DMS153 (cell line): ENCODE measurements at places on chromosomes 13 and 19.

- no peak for DNase-seq
These were observed 731 bp upstream of the AKAP8L start for GRCh38 chr19:15419413-15420025.

- no peak for DNase-seq
These were observed 8.5 kb upstream of the CEACAM7 start for GRCh38 chr19:41696402-41697197.

GRCh38 chr19:52778811-52779210 is 7.8 kb downstream of the ZNF600 start:
- no peak for DNase-seq

DNA sequence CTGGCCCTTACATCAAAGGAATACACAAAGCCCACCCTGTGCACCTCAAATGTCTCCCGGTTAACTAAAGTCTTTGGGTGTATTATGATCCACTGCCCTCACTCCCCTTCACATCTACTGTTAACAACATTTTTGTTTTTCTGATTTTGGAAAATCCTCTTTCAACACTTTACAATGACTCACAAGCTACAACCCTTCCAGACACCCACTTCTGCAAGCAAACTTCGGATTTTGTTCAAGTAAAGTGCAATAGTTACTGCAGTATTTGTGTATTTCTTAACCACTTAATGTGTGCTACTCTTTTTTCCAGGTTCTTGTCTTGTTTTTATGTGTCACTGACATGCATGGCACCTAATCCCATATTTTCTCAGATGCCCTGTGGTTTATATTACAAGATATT is 101.1 kb downstream of the EDNRB start:
- no peak for DNase-seq

DNA sequence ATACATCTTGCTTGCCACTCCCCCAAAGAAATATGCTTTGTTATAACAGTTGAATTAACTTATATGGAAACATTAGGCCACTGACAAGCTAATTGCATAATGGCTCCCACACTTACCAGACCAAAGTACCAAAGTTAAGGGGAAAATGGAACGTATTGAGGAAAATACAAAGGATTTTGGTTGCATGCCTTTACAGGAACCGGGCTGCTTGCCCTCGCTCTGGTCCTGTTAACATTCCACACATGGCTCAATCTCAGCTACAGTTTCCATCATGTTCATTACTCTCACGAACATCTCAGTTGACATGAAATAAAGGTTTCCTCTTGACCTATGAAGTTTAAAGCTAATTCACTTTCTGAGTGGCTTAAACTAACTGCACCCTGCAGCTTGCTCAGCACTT is 220.7 kb upstream of the RXFP2 start:
- DNase-seq = no peak

DNA sequence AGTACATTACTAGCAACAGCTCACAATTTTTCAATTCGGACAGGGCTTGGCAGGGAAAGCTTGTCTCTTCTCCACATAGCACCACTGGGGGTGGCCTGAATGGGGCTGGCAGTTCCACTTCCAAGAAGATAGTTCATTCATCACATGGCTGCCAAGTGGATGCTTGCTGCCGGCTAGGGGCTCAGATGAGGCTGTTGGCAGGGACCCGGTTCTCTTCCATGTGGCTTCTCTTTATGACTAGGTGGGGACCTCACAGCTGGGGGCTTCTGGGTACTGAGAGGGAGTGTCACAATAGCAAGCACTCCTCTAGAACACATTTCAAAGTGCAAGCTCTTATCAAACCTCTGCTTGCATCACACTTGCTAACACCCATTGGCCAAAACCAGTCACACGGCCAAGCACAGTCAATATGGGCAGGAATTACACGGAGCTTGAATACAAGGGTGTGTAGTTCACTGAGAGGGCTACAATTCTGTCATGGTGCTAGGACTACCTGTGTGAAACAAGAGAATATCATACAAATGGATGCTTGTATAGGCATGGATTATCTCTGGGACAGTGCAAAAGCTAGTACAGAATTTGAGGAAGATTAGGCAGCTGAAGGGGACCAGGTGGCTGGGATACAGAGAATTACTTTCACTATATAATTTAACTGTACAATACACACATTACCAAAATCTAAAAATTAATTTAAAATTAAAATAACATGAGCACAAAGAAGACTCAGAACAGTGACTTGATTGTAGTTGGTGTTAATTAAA is 32.3 kb downstream of the ATP7B start:
- DNase-seq = no peak

- no peak for DNase-seq
These were observed 9.8 kb downstream of the TSHZ3 start for GRCh38 chr19:31339411-31339810.

DNA sequence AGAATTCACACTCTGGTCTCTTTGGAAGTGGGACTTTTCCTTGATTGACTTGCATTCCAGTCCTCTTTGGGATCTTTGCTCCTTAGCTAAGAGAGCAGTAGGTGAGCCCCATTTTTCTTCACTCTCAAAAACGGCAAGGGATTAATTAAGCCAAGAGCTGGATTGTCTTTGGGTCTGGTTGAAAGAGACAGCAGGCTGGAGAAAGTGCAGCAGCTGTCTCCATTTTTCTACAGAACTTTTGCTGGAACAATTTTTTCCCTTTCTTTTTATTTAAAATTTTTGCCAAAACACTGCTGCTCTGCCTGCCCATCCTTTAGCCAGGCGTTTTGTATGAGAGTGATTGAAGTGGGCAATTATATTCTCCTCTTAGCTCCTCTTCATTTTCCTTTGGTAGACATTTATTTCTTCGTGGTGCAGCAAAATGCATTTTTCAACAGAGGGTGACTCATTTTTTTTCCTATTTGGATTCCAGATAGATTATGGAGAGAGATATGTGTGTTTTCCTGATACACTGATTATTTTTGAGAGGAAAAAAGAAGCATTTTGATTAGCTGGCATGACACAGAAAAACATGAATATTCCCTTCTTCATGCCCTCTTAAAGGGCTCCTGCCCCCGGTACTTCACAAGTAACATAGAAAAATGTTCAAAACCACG is 371.2 kb upstream of the NBEA start:
- DNase-seq = no peak

- no peak for DNase-seq
These were observed 1210.2 kb upstream of the ATXN8OS start for GRCh38 chr13:68897331-68897928.

- DNase-seq = no peak
These were observed 5.6 kb downstream of the ZNF507 start for GRCh38 chr19:32350987-32351348.
